ENCODE measurements at places on chromosomes 3 and 15.

DNA sequence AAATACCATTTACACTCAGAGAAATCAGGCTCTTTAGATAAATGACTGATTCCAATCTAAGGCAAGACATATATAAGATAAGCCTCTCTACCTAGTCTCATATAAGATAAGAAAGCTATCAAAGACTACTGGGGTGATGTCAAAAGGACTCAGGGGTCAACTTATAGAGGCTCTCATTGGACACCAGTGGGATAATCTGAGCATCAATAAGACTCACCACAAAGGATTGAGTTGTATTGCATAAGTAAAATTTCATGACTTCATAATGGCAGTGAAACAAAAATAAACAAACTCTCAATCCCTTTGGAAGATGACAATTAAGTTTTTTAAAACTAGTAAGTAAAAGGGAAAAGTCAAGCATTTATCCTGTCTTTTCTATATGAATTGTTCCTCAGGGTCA, 317.8 kb downstream of the SHQ1 start:
- no peak for DNase-seq

DNA sequence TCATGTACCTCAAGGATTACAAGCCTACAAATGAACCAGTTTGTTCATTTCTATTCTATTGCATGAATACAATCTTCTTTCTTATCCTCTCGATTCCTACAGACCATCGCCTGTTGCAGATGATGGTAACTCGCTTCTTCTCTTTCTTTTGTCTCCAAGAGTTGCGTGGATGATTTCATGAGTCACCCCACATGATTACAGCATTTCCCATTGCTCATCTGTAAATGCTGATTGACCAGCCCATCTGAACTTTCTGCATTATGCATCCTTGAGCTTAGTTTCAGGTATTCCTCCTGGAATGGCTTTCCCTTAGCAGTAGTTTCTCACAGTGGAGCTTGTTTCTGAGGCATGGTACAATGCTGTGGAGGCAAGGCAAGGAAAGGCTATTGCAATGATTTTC, 109.6 kb upstream of the TOPAZ1 start:
- DNase-seq, result no peak

DNA sequence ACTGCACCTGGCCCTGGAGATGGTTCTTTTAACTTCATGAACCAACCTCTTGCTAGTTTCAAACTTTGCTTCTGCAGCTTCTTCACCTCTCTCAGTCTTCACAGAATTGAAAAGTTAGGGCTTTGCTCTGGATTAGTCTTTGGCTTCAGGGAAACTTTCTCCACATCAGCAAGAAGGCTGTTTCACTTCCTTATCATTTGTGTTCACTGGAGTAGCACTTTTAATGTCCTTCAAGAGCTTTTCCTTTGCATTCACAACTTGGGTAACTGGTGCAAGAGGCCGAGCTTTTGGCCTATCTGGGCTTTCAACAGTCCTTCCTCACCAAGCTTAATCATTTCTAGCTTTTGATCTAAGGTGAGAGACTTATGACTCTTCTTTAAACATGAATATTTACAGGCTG, 15.7 kb upstream of the TM2D3 start:
- no peak for DNase-seq

DNA sequence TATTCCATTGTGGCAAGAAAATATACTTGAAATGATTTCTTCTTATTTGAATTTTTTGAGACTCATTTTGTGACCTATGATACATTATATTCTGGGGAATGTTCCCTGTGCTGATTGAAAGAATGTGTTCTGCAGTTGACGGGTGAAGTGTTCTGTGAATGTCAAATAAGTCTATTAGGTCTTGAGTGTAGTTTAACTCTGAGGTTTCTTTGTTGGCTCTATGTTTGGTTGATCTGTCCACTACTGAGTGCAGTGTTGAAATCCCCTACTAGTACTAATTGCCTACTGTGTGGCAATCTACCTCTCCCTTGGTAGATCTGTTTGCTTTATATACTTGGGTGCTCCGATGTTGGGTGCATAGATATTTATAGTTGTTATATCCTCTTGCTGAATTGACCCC, 46.3 kb upstream of the VEPH1 start:
- DNase-seq, result no peak

GRCh38 chr3:127407026-127407939, 119.4 kb upstream of the PRR20G start:
- no peak for DNase-seq

Measured in stimulated activated CD4-positive, alpha-beta T cell treated with anti-CD3 and anti-CD28 coated beads, Interleukin-1b, Interleukin-23, amount 100 ng/mL, for 48 hours (primary cell).